ENCODE measurements at places on chromosomes 16 and 17.

GRCh38 chr17:78426293-78426879, 47.9 kb downstream of the PGS1 start:
- DNase-seq, result no peak

- DNase-seq, result no peak
These were observed 21.4 kb upstream of the NOL11 start for GRCh38 chr17:67696347-67696746.

DNA sequence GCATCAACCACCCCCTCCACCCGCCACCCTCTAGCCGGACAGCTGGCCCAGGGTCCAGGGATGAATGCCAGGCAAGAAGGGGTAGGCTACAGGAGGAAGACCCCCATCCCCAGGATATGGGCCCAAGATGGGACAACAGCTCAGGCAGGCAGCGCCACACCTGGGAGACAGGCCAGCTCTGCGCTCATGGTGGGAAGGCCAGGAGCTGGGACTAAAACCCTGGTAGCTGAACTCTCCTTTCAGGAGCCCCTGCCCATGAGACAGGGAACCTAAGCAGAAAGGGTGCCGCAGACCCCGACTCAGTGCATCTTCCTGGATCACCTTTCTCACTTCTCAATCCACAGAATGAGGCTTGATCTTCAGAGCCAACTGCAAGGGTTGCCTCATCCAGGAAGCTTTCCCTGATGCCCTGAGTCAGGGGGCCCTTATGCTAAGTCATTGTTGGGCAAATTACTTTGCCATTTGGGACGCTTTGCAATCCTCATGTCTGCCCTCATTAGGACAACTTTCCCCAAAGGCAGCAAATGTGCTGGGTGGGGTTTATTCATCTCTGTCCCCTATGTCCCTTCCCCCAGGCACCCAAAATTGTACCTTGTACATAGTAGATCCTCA, 9.0 kb downstream of the ZDHHC1 start:
- DNase-seq, result no peak

DNA sequence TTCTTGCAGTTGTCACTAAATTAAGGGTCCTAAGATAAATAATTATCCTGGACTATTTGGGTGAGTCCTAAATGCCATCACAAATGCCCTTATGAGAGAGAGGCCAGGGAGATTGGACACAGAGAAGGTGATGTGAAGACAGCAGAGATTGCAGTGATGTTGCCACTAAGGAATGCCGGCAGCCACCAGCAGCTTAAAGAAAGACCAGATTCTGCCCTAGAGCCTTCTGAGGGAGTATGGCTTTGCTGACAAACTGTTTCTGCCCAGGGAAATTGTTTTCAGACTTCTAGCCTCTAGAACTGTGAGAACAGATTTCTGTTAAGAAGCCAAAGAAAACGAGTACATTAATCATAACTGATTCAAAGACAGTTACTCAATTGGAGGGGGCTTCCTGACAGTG, 10.0 kb upstream of the ZNF23 start:
- no peak for DNase-seq

DNA sequence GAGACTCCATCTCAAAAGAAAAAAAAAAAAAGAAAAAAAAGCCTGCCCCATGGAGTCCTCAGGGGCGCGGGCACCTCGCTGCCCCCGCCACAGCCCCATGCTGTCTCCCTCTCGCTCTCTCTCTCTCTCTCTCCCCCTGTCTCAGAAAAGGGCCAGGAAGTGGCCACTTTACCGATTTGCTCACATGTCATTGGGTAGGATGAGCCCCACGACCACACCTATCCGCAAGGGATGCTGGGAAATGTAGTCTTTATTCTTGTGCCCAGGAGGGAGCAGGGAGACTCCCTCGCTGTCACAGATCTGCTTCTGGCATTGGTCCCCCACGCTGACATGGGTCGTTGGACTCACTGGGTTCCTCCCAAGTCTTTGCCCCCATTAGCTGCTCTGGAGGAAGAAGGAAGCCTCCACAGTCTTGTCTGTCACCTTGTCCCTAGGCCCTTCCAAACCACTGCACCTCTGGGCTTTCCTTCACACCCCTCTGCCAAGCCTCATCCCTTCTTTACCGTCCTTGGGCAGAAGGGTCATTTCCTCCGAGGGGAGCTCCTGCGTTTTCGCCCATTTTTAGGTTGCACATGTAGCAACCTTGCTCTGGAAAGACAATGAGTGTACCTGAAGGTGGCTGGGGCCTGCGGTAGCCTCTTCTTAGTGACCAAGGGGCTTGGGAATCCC, 6.9 kb upstream of the GJD3 start:
- DNase-seq, result no peak

DNA sequence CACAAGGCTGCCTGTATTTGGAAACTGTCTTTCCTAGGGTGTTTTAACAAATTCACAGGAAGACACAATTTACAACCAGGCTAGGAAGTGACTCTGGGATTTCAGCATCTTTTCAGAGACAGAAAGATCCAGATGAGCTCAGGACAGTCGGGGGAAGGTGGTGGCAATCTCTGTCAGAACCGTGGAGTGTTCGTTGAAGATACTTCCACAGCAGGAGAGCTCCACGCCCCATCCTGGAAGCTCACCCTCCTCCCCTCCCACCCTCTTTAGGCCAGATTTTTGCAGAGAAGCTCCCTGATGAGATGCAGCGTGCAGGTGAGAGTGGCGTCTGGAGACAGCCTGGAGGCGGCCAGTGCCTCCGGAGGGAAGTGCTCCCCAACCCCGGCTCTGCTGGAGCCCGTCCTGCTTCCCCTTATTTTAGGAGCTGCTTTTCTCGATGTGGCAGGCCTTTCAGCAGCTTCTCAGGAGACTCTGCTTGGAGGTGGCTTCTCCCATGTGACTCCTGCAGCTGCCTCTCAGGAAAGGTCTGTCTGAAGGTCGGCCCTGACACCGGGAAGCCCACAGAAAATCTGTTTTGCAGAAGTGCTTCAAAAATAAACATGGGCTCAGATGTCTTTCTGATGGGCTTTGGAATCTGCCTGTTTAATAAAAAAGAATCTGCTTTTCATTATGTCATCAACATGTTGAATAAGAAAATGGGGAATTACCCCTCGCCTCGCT, 186.4 kb upstream of the CHMP6 start:
- DNase-seq, result no peak

DNA sequence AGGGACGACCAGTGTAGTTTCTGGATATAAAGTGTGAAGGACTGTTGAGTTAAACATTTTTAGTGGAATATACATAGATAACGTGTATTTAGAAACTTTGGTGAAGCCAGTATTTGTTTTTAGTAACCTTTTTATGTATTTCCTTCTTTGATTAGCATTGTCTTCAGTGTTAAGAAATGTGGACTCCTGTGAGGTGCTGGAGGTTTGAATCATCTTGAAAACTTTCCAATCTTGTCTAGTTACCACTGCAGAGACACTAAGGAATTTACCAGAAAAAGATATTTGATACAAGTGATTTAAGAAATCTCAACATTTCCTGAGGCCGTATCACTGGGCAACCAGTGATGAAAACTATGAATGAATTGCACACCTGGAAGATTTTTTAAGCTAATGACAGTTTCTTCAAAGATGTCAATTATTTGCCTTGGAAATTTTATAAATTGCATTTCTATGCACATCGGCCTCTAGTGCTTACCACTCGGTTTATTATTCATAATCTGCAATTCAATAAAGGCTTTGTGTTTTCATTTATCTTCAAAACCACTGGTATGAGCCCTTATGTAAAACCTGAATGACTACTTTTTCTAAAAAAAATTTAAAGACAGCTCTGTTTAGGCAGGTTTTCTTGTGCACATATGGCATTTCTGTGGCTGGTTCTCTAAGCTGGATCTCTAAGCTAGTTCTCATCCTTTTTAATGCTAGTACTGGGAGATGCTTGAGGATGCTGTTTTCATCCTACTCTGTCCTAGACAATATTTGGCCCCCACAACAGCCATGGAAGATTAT, 31.4 kb upstream of the ADCY7 start:
- no peak for DNase-seq
